NCI-H2227 treated with DMSO at 0.1 percent for 48 hours (cell line): ENCODE measurements at places on chromosomes 1 and 21.

GRCh38 chr1:231629132-231629531, 2.5 kb downstream of the DISC1 start:
- no peak for DNase-seq

DNA sequence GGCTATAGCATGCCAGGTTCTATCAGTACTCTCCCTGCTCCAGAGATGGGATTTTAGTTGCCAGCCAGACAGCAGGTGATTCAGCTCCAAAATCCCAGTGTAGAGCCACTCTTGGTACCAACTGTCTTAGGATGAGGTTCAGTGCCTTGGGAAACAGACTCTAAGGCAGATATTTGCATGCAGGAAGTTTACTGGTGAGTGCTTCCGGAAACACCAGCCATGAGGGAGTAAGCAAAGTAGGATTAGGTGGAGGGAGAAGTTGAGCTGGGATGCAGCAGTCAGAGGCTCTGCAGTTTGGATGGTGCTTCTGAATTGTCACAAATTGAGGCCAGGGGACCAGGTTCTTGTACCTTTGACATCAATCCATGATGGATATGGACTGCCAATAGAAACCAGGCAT, 207.5 kb upstream of the JUN start:
- DNase-seq, result no peak

DNA sequence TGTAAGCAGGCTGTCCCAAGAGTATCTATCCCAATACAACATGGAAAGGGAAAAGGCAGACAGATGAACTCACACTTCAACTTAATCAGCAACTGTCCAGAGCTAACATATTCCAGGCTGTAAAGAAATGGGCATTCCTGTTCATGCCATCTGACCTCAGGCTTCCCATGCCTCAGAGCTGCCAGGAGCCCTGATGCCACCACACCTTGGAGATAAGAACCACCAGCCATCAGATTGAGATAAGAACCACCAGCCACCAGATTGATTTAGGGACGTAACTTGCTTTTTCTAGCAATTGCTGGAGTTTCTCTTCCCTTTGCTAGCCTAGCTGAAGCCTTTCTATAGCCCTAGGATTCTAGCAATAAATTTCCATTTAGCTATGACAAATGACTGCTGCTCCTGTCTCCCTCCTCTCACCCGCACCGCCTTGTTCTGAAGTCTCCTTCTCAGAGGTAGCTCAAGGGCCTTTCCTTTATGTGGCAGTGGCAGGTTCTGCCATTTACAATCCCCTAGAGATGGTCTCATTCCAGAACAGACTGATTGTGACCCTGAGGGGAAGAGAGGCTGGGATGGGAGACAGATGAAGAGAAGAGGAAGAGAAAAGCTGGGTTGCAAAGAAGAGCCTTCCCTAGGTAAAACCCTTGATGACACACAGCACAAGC, 88.0 kb upstream of the CTTNBP2NL start:
- no peak for DNase-seq

GRCh38 chr21:44304877-44305293, 5.0 kb downstream of the PFKL start:
- no peak for DNase-seq

DNA sequence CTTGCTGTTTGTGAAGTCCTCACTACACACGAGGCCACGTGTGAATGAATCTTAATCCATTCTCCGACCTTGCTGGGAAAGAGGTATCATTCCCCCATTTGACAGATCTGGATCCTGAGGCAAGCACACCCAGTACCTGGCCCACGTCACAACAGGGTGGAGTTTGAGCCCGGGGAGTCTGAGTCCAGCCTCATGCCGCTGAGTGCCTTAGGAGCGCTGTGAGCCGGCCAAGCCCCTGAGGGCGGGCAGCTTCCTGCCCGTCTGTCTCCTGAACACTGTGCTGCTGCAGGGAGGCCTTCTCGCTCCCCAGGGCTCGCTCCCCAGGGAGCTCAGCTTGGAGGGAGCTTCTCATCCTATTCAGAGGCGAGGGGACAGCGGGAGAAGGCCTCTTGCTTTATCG, 29.7 kb downstream of the SLC45A1 start:
- DNase-seq, result no peak

DNA sequence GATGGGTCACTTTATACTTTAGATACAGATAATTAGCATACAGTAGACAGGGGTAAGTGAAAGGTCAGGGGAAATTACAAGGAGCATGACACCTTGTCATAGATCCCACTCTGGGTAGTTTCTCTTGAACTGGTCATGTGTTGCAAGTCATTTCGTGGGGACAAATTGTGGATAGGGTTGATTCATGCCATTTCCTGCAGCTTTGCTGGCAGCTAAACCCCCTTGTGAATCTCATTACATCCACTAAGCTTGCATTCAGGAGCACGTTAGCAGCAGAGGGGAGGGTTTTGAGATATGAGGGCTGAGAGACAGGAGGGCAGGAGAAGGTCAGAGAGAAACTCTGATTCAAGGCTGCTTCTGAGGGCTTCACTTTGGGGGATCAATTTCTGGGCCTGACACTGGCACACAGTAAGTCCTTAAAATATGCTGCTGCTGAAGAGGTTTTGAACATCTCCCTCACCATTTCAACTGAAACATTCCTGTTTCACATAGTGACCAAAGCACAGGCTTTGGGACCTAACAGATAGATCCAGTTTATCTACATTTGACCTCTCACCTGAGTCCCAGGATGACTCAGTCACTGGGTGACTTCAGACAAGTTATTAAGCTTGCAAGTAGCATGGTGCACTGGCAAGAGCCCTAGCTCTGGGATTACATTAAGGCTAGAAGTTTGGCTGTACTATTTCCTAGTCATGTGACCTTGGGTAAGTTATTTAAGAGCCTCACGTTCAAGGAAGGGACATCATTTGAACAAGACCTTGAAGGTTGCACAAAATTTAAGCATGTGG, 206.0 kb upstream of the USP24 start:
- no peak for DNase-seq

DNA sequence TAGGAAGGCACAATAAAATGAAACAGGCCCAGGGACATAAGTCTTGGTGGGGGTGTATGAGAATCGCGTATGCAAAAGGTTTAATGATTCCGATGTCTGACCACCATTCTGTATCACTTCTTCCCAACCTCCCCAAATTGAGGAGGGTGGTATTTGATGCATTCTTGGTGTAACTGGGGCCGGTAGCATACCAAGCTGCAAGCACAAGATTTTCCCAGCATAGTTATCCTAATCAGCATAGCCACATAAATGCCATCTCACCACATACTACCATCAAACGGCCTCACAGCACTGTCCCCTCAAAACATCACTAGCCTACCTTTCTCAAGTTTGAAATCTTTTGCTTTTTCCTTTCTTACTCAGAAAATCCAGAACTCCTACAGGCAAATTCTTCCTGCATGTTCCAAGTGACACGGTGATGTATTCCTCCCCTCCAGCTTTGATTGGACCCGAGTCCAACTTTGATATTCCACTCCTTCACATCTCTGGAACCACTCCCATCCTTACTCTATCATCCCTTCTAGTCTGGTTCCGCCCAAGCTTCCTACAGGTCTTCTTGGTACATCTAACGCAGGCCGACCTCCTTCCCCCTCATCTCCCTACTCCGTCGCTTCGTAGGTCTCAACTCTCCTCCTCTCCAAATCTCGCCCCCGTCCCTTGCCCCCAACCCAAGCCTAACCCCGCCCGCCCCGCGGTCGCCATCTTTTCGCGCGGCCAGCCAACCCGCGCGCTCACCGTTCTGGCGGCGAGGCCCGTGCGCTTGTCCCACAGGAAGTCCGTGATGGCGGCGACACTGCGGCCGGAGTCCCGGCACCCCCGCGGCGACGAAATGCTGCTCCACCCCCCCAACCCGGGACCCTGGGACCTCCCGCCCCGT, 600 bp downstream of the CLK2 start:
- DNase-seq, result peak; percentile 85

- DNase-seq, result no peak
These were observed 3.2 kb upstream of the CHAF1B start for GRCh38 chr21:36381841-36382589.

DNA sequence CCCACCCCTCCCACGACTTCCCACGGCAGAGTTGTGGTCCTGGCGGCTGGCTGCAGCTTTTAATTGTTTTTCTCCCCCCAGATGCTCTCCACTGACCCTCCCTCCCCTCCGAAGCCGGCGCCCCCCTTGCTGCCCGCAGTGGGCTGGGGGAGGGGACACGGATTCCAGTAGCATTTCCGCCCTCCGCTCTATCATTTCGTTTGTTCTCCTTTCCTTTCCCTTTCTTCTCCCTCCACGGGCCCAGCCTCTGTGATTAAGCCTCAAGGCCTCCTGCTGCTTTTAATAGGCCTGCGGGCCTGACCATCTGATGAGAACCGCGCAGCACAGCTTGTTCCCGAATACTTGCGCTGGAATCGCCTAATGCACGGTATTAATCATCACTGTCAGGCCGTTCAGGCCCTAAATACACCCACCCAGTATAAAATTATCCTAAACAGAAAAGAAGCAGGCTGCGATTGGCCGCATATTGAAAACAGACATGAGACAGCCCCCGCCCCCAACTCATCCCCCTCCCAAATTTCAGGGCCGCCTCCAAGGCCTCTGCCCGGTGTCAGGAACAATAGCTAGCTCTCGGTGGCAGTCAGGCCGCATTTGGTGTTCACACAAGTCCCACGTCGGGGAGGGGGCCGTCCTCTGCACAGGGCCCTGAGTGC, 102.0 kb upstream of the ARHGEF16 start:
- DNase-seq, result peak; percentile 93

DNA sequence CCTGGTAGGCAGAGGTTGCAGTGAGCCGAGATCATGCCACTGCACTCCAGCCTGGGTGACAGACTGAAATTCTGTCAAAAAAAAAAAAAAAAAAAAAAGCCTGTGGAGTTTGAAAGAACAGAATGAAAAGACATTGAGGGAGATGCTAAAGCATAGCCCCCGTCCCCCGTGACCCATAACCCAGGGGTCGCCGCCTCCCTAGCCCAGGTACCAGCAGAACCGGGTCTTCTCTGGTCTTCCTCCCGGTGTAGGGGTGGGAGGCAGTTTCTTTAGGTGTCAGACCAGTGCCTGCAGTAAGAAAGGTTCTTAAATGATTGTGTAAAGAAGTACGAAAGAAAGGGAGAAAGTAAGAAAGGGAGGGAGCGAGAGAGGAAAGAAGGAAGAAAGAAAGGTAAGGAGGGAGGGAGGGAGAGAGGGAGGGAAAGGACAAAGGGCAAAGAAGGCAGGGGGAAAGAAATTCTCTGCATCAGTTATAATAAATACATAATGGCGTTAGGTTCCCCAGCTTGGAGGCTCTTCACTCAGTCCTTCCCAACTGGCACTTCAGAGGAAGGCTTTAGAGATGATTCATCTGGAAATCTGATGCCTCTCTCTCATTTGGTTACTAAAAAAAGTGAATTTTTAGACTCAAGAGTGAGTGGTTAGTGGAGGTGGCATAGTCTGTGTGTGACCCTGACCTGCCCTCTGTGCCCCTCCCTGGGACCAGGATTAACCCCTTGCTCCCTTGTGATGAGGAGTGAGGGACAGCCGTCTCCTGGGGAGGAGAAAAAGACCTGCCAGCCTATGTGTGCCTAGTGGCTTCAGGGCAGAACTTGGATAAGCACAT, 1.1 kb downstream of the IL24 start:
- DNase-seq, result no peak

GRCh38 chr1:156399355-156400125, 30.5 kb downstream of the RHBG start:
- DNase-seq, result no peak

DNA sequence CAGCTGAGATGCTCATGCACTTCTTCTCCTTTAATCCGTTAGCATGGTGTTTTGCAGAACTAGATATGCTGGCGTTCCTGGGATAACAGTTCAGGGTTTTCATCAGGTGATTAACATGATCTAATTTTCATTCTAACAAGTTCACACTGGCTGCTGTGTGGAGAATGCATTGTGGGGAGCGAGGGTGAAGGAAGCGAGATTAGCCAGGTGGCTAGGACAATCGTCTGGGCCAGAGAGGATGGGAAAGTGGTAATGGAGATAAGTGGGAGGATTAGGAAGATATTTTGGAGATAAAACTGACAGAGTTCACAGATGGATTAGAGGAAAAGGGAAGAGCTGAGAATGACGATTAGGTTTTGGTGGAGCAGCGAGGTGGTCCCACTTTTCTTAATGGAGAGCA, 138.1 kb upstream of the MAGI3 start:
- no peak for DNase-seq

GRCh38 chr1:205938682-205939081, 4.6 kb downstream of the SLC26A9 start:
- no peak for DNase-seq

DNA sequence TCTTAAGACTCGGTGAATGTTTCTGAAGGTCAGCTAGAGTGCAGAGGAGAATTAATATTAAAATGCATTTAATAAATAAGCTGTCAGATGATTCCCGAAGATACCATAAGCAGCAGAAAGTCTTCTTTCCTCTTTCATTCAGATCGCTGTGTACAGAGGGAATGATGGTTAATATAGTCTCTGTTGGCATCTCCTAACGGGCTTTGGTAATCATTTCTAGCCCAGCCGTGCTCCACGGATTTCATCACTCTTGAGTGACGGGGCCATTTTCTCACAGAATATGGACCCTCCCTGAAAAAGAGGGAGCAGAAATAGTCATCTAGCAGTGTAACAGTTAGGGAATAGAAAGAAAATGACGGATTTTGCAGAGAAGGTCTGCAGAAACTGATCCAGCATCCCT, 103.1 kb downstream of the ST6GALNAC3 start:
- no peak for DNase-seq

GRCh38 chr1:204889681-204890383, 19.2 kb downstream of the NFASC start:
- peak; percentile 15 for DNase-seq

DNA sequence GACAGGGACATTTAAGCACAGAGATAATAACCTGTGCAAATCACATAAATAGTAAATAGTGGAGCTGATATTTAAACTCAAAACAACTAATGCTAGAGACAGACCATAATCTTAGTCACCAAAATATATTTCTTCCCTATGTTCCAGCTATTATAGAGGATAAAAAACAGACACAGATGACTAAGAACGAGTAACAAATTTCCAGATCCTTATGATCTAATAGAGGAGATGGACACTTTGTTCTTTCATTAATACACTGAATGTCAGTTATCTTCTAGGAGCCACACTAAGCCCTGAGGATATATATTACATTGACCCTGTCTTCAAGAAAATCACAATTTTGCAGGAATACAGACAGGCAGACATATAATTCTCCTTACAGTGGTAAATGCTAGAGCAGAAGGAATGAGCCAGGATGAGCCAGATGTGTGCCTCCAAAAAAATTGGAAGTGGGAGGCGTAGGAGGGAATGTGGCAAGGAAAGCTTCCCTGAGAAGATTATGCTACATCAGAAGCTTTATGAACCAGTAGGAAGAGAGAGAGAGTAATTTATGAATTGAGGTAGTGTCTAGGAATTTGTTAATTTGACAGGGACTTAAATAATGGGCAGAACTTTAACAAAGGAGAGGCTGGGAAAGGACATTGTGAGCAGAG, 395.4 kb upstream of the BEND5 start:
- DNase-seq, result no peak

DNA sequence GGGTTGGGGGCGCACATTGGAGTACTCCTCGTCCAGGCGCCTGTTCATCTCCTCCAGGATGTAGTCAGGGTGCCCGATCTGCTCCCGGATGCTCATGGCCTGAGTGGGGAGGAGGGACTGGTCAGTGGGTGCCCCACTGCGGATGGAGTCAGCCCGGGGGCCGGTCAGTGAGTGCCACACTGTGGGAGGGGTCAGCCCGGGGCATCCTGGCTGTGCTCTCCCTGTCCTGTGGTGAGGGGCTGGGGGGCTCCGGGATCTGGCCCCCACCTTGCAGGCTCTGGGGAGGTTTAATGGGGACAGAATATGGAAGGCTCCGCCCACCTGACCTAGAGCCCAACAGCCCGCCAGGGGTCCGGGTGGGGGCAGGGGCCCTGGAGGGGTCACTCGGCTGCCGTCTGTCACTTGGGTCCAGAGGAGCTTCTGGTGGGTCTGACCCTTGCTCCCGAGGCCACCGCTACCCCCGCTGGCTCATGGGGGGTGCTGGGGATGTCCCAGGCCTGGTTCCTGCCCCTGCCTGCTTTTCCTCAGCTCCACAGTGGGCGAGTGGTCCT, 8.8 kb downstream of the PRXL2B start:
- no peak for DNase-seq
